MCF 10A (cell line): ENCODE measurements at places on chromosomes 7 and 10. TPM values are rescaled to one million over a fixed set of nuclear protein-coding genes. Genes with fewer than 3 reads are reported as not detected.

- H3K36me3 ChIP-seq = no peaks in the 10 kb centered on the region
- peaks cover 17% of the 10 kb centered on the region for H3K4me1 ChIP-seq
- no peaks in the 10 kb centered on the region for H3K27me3 ChIP-seq
- H3K4me3 ChIP-seq = no peak overlapping the region
- no peak overlapping the region for H3K27ac ChIP-seq
Observed at GRCh38 chr7:131629217-131629882, 72.9 kb upstream of the PODXL start.

- no peaks in the 10 kb centered on the region for H3K4me1 ChIP-seq
- no peaks in the 10 kb centered on the region for H3K27me3 ChIP-seq
- H3K36me3 ChIP-seq = no peaks in the 10 kb centered on the region
- no peak for DNase-seq
- no peak overlapping the region for H3K4me3 ChIP-seq
- no peak overlapping the region for H3K27ac ChIP-seq
Observed at GRCh38 chr7:68203251-68203650, 1206.6 kb downstream of the TYW1 start.

DNA sequence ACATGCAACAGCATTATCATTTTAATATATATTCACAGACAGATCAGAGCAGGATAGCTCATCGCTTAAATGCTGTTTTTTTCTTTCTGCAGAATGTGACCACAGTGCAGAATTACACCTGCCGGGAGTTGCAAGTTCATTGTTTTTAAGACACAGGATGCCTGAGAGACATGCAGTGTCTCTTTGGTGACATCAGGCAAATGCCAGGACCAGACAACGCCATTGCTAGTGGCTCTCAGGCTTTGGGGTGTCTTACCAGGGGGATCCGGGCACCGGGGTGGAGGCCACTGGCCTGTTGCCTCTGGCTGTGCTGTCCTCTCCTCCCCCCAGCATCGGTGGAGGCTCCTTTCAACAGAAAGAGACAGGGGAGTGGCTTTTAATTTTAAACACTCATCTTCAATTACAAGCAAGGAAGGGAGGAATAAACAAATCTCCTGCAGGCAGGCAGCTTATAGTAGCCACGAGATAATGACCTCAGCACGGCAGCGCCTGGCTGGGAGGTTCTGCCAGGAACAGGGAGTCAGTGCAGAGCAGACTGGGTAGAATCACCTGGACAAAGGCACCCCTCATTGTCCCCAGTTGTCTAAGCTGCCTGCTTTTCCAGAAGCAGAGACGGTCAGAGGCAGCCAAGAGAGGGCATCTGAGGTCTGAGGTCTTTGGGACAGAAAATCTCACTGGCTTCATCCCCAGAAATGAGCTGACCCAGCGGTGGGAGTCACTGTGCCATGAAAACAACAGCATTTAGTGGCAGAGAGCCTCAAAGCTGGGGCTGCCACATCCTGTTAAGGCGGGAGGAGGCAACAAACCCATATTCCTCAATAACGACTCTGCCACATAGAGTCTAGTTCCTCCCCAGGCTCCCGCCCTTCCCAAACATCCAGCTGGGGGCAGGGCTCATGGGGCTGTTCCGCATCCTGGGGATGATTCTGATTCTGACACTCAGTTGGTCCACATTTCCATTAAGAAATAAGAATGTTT is 148.4 kb downstream of the TCERG1L start:
- H3K27ac ChIP-seq = no peak overlapping the region
- no peak overlapping the region for H3K4me3 ChIP-seq
- H3K36me3 ChIP-seq = no peaks in the 10 kb centered on the region
- H3K27me3 ChIP-seq = no peaks in the 10 kb centered on the region
- DNase-seq = no peak
- no peaks in the 10 kb centered on the region for H3K4me1 ChIP-seq

DNA sequence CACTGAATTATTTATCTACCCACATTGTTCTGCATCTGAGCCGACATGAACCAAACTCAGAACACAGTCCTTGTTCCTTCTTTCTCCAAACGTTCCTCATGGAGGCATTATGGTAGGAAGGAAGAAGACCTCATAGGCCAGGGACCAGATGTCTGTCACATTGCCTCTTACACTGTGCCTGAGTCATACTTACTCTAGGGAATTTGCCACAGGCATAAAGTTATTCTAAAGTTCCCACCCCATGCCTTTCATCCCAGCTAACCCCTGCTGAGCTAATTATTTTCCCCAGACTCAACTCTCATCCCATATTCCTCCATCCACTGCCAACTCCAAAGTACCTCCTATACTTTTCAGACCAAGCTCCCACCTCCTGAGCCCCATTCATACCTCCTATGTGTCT is 21.2 kb downstream of the MAT1A start:
- no peak for DNase-seq
- H3K4me3 ChIP-seq = no peak overlapping the region
- H3K27ac ChIP-seq = no peak overlapping the region
- no peaks in the 10 kb centered on the region for H3K36me3 ChIP-seq

GRCh38 chr10:131198843-131199242 is 112.7 kb downstream of the TCERG1L start:
- H3K27ac ChIP-seq = no peak overlapping the region
- H3K27me3 ChIP-seq = no peaks in the 10 kb centered on the region
- no peak overlapping the region for H3K4me3 ChIP-seq
- H3K36me3 ChIP-seq = peaks cover 5% of the 10 kb centered on the region
- no peak for DNase-seq

DNA sequence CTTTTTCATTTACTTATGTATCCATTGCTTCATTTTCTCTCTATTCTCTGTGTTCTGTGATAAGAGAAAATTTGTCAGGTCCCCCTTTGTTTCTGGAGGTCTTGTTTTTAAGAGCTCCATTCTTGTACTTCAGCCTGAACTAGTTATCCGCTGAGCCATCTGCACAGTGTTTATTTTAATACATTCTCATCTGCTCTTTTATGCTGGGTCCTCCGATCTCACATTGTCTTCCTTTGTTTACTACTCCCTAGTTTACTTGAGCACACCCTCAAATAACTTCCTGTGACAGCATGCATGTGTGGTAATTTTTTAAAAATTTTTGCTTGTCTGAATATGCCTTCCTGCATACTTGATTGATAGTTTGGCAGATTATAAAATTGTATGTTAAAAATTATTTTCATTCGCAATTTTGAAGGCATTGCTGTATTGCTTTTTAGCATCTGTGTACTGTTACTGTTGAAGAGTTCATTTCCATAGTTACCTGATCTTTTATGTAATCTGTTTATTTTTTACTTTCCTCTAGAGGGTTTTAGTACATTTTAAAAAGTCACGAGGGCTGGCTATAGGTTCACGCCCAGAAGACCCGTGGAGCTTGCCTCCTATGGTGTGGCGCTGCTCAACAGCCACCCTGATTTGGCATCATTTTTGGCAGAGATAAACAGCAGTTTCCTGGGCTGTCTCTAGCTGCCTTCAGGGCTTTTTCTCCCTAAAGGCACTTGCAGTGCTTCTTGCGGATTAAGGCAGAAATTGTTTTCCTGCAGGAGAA is 31.9 kb downstream of the RSBN1L start:
- peak overlapping the region; percentile 3 for H3K4me3 ChIP-seq
- peak overlapping the region; percentile 78 for H3K27ac ChIP-seq
- H3K4me1 ChIP-seq = peaks cover 26% of the 10 kb centered on the region

GRCh38 chr10:5078547-5079180 is 15.6 kb upstream of the AKR1C3 start:
- H3K4me3 ChIP-seq = no peak overlapping the region
- DNase-seq = peak; percentile 63
- H3K27ac ChIP-seq = no peak overlapping the region
- H3K4me1 ChIP-seq = peaks cover 15% of the 10 kb centered on the region

DNA sequence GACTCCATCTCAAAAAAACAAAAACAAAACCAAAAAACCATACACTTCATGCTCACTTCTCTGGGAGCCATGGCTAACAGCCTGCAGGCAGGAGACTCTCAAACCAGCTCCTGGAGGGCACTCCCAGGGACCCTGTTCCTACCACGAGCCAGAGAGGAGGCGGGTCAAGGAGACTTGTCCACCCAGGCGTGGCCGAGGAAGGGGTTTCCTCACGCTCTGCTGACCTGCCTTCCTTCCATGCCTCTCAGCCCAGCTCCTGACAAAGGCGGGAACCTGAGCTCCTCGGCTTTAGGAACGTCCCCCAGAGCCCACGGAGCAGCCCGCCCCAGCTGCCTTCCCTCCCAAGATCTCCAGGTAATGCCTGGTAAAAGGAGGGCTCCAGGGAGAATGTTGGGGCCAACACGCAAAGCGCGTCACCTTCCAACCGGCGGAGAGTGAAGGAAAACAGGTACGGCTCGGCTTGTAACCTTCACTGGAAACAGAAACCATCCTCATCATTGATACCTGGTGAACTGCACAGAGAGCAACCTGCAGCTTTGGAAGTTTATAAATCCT is 9.5 kb downstream of the GPR146 start:
- no peak overlapping the region for H3K27ac ChIP-seq
- H3K27me3 ChIP-seq = no peaks in the 10 kb centered on the region
- peaks cover 4% of the 10 kb centered on the region for H3K36me3 ChIP-seq
- no peak for DNase-seq
- no peaks in the 10 kb centered on the region for H3K4me1 ChIP-seq
- H3K4me3 ChIP-seq = no peak overlapping the region

- H3K27ac ChIP-seq = peak overlapping the region; percentile 42
- H3K27me3 ChIP-seq = no peaks in the 10 kb centered on the region
- peaks cover 76% of the 10 kb centered on the region for H3K36me3 ChIP-seq
- DNase-seq = peak; percentile 26
- peaks cover 9% of the 10 kb centered on the region for H3K4me1 ChIP-seq
Observed at GRCh38 chr7:129923709-129924108, 29.1 kb downstream of the UBE2H start.

CHST15 gene
- 32.8 and 38.8 TPM in 2 replicates for total RNA-seq

PFKFB3 gene
- total RNA-seq = 15.8 and 17.8 TPM in 2 replicates
